ENCODE measurements at places on chromosomes 6 and 20.

DNA sequence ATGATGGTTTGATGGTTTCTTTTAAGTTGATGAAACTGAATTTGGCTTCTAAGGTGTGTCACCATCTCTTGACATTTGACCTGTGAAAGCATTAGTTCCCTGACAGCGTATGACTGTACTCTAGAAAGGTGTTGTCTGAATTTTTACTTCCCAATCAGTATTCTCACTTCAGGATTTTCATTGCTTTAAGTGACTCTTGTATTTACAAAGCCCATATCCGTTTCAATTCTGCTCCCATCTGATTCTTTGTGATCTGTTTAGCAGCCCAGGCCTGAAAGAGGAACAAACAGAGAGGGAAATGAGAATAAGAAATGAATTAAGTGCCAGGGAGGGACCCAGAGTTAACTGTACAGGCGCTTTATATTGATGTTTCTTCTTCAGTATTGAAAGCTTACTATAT lies 73.7 kb downstream of the FARS2 start:
- DNase-seq, result no peak

DNA sequence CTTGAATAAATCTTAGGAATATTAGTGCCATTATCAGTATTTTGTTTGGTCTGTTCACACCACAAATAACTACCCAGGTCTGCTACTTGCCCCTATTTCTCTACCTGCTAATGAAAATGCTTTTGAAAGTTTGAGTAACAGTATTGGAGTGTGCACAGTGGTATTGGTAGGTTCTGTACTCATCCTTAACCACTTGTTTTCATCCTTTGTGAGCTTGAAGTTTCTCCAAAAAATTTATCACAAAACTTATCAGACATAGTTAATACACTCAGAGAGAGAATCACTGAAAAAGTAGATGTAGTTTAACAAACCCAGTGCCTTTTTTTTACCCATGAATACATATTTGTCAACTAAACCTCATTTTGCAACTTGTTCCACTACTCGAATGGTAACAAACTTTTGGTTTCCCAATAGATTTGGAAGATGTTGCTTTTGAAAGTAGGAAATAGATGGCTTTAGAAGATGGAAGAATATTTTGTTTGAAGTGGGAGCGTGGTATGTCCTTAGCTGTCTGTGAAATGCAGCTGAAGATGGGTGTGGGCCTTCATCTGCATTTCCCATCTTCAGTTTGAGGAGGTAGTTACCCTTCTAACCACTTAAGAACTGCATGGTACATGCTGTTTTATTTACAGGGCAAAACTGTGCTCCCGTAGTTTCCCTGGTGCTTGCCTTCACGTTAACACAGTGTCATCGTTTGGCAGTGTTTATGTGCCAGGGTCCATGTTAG lies 9.0 kb downstream of the PTPN1 start:
- DNase-seq, result no peak

DNA sequence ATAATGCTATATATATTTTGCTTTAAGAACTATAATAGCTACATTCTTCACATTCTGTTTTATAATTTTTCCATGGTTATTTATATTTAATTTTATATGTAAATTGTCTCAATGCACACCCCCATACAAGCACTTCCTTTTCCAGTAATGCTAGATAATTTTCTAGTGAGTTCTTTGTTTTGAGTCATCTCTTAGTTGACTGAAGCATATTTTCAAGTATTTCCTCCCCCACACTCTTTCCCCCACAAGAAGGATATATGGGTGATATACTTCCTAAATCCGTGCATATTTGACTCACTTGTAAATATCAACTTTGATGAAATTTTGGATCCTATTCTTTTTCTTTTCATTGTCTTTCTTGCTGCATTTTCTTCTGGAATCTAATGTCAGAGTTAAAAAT lies 82.1 kb upstream of the SRSF6 start:
- DNase-seq, result no peak

GRCh38 chr6:169619650-169620049 lies 82.2 kb downstream of the WDR27 start:
- DNase-seq, result no peak

DNA sequence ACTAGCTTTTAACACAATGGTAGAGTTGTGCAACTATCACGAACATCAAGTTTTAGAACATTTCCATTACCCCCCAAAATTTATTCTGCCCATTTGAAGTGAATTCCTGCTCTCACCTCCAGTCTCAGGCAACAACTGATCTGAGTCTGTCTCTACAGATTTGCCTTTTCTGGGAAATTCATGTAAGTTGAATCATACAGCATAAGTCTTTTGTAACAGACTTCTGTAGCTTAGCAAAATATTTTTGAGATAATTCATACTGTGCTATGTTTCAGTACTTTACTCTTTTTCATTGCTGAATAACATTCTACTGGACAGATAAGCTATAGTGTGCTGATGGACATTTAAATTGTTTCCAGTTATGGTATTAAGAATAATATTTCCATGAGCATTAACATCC lies 447.3 kb upstream of the GJE1 start:
- DNase-seq, result no peak

GRCh38 chr6:144844596-144844995 lies 559.5 kb downstream of the UTRN start:
- DNase-seq, result no peak

DNA sequence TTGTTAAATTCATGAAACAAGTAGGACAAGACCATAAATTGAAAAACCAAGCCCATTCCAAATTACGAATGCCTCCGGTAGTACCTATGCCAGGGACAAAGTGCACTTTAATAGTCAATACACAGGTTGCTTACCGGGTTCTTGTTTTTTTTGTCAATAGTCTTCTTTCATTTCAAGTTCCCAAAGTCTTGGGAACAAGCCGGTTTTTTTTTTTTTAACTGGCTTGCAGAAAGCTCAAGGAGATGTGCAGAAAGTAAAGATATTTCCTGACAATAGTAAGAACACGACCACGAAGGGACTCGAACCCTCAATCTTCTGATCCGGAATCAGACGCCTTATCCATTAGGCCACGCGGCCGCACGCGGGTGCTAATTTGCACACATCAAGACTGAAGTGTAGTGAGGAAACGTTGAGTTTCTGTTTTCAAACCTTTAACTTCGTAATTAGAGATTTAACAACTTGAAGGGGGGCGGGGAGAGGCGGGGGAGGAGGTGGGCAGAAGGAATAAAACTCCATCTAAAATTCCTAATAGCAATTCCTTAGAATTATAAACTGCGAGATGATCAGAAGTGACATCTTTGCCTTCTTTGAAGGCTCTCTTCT lies 181.0 kb downstream of the TRIM27 start:
- DNase-seq, result peak; percentile 17

DNA sequence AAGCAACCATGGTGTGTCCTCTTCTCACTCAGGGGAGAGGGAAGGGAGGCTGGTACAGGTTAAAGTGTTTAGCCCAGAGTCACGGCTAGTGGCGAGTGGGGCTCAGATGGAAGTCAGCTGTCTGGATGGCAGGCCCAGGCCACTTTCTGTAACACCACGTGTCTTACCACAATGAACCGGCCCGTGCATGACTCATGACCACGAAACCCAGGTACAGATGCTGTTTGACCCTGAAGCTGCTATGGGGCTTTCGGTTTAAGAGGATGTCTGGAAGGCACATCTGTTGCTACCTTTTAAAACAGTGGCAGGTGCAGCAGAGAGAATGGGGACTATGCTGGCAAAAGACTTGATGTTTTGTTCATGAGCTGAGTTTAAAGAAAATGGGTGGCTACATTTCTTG lies 36.5 kb upstream of the MPC1 start:
- no peak for DNase-seq

DNA sequence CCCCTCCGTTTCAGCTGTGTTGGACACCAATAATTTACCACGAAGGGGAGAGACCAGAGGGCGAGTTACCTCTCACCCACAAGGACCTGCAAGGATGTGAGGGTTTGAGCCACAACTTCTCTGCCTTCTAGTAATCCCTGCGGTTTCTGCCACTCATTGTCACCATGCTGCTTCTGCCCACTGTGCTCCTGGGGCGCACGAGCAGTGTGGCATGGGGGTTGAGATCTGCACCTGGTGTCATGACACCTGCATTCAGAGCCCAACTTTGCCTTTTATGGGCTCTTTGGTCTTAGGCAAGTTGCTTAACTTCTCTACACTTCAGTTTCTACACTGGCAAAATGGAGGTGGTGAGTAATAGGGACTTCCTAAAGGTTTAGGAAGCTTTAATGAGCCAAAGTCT lies 84.9 kb downstream of the SOBP start:
- DNase-seq, result no peak

- DNase-seq, result no peak
These were observed 115.9 kb downstream of the OTOR start for GRCh38 chr20:16864069-16864468.

- no peak for DNase-seq
These were observed 10.6 kb downstream of the FKBP5 start for GRCh38 chr6:35678021-35678654.

- no peak for DNase-seq
These were observed 105.1 kb upstream of the HCRTR2 start for GRCh38 chr6:55069132-55069781.

GRCh38 chr20:58447511-58448391 lies 58.7 kb downstream of the VAPB start:
- DNase-seq, result peak; percentile 31

GRCh38 chr6:17339308-17339670 lies 54.1 kb upstream of the CAP2 start:
- no peak for DNase-seq

- DNase-seq, result no peak
These were observed 190.2 kb downstream of the DTNBP1 start for GRCh38 chr6:15472621-15473020.

- DNase-seq, result no peak
These were observed 136.6 kb downstream of the BACH2 start for GRCh38 chr6:90160013-90160412.

Data from activated CD4-positive, alpha-beta T cell treated with anti-CD3 and anti-CD28 coated beads for 24 hours (primary cell).